ENCODE measurements at places on chromosomes 12 and 14.

DNA sequence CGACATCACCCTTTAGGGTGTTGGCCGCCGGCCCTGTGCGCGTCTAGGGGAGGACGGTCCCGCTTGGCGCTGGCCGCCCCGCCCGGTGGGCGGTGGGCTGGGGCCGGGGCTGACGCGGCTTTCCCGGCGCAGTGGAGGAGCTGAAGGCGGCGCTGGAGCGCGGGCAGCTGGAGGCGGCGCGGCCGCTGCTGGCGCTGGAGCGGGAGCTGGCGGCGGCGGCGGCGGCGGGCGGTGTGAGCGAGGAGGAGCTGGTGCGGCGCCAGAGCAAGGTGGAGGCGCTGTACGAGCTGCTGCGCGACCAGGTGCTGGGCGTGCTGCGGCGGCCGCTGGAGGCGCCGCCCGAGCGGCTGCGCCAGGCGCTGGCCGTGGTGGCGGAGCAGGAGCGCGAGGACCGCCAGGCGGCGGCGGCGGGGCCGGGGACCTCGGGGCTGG lies 3.6 kb downstream of the TNFAIP2 start:
- H3K27ac ChIP-seq: no peak overlapping the region
- H3K36me3 ChIP-seq: no peaks in the 10 kb centered on the region
- peak overlapping the region; percentile 46 for H3K4me3 ChIP-seq
- peaks cover 40% of the 10 kb centered on the region for H3K27me3 ChIP-seq
- peaks cover 24% of the 10 kb centered on the region for H3K4me1 ChIP-seq

DNA sequence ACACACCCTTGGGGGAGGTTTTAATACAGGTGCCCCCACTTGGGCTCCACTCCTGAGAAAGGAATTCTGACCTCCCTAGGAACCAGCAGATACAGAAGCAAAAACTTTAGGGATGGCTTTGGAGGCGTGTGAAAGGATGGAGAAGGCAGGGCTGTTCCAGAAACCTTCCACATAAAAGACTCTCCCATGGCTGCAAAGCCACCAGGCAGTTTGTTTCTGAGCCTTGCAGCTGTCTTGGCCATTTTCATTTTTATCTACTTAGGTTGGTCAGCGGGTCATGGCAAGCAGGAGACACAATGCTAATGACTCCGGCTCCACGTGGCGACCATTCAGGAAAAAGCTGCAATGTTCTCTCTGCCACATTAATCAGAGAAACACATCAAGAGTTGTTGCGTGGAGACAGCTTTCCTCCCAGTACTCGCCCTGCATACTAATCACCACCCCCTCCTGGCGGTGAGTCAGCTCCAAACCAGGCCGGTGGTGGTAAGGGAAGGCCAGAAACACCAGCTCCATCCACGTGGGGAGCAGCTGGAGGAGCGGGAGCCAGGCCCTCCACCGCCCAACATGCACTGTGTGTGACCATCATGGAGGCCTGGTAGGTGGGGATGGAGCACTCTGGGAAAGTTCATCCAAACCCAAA lies 30.9 kb upstream of the IRF2BPL start:
- no peak overlapping the region for H3K27ac ChIP-seq
- peak; percentile 61 for DNase-seq
- H3K4me1 ChIP-seq: peaks cover 22% of the 10 kb centered on the region
- H3K36me3 ChIP-seq: peaks cover 10% of the 10 kb centered on the region
- H3K4me3 ChIP-seq: no peak overlapping the region

DNA sequence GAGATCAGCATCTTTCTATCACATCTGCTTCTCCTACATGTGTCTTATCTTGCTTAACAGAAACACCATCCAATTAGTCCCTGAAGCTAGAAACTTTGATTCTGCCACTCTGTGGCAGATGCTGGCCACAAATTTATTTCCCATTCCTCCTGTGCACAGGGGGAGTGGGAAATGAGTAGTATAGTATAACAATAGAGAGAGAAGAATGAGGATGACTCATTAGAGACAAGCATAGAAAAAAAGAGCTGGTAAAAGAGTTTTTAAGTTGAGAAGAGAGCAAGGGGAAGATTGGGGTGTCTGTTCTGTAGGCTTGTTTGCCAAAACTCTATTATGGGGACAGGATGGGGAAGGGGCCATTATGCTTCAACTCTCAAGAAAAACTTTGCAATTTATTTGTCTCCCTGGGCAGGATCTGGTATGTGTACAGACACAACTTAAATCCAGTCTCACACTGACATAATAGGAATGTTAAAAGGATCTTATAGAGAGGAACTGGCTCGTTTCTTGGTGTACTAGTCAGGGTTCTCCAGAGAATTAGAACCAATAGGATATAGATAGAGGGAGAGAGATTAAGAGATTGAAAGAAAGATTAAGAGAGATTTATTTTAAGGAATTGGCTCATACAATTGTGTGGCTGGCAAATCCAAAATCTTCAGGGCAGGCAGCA lies 142.6 kb upstream of the CPSF6 start:
- H3K27ac ChIP-seq: no peak overlapping the region
- no peaks in the 10 kb centered on the region for H3K27me3 ChIP-seq
- H3K4me3 ChIP-seq: no peak overlapping the region
- H3K4me1 ChIP-seq: peaks cover 16% of the 10 kb centered on the region

- DNase-seq: no peak
- H3K36me3 ChIP-seq: no peaks in the 10 kb centered on the region
- peaks cover 35% of the 10 kb centered on the region for H3K4me1 ChIP-seq
- no peaks in the 10 kb centered on the region for H3K27me3 ChIP-seq
- H3K27ac ChIP-seq: no peak overlapping the region
Measured at GRCh38 chr14:103859416-103860202, 12.2 kb upstream of the PPP1R13B start.

GRCh38 chr12:123886931-123887582 lies 85.6 kb downstream of the CCDC92 start:
- no peak for DNase-seq
- no peak overlapping the region for H3K27ac ChIP-seq
- no peak overlapping the region for H3K4me3 ChIP-seq

DNA sequence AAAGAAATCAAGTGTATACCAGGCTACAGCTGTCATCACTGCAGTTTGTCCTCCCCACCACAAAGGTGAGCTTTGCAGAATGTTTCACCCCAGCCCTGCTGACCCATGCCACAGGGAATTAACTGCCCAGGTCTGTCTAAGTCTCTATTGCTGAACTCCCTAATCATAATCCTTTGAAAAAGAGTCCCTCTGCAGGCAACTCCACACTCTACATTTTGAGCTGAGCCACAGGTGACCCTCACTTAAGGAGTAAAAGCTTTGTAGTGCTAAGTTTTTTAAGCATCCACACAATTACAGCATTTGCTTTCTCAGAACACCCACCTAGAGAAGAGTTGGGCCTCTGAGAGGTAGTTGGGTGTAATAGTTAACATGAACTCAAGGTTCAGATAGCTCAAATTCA lies 90.0 kb downstream of the C12orf50 start:
- peaks cover 88% of the 10 kb centered on the region for H3K27me3 ChIP-seq
- H3K4me3 ChIP-seq: no peak overlapping the region
- 0 out of 2 replicates have a peak, but pooled peaks cover 3% of the 10 kb centered on the region for H3K4me1 ChIP-seq
- H3K27ac ChIP-seq: no peak overlapping the region
- peaks cover 8% of the 10 kb centered on the region for H3K36me3 ChIP-seq

DNA sequence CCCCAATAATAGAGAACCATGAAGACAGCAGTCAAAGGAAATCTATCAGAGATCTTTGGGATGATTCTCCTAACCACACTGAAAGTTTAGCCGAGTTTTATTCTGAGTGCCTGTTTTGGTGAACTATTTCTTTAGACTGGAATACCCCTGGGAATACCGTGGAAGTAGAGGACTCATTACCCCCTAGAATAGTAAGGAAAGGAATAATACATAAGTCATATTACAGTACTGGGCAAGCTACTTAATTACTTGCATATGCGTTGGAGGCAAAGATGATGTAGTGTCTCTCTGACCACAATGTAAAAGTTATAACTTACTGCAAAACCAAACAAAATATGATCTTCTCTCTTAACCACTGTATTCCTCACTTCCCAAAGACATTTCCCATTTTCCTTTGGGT lies 25.5 kb downstream of the ZC2HC1C start:
- H3K27me3 ChIP-seq: no peaks in the 10 kb centered on the region
- DNase-seq: no peak
- peaks cover 55% of the 10 kb centered on the region for H3K36me3 ChIP-seq
- no peak overlapping the region for H3K27ac ChIP-seq
- H3K4me3 ChIP-seq: no peak overlapping the region
- H3K4me1 ChIP-seq: peaks cover 6% of the 10 kb centered on the region

DNA sequence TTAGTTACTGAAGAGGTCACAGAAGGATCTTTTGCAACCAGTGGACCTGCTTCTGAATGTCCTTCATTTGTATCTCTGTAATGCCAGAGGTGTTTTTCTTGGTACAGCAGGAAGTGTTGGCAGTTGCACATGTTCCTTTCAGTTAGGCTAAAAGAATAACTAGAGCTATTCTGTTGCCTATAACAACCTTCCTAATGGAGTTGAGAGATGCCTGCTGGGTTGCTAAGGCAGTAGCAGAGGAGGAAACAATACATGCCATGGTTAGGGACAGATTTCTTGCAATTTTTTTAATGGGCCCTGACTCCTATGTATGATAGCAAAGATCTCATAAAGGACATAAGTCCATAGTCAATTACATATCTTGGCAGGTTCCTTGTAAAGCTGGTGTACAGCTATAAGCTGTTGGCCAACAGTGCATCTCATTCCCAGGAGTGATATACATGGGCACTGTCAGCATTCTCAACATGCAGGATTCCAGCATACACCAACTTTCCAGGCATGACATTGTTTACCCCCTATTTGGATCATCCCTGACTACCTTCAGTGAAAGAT lies 556.6 kb downstream of the CCER1 start:
- no peak overlapping the region for H3K27ac ChIP-seq
- H3K4me1 ChIP-seq: no peaks in the 10 kb centered on the region
- DNase-seq: no peak
- peaks cover 13% of the 10 kb centered on the region for H3K36me3 ChIP-seq
- H3K4me3 ChIP-seq: no peak overlapping the region

- no peak overlapping the region for H3K4me3 ChIP-seq
- DNase-seq: peak; percentile 47
- no peaks in the 10 kb centered on the region for H3K36me3 ChIP-seq
Measured at GRCh38 chr12:95918194-95918993, 24.0 kb downstream of the CCDC38 start.

DNA sequence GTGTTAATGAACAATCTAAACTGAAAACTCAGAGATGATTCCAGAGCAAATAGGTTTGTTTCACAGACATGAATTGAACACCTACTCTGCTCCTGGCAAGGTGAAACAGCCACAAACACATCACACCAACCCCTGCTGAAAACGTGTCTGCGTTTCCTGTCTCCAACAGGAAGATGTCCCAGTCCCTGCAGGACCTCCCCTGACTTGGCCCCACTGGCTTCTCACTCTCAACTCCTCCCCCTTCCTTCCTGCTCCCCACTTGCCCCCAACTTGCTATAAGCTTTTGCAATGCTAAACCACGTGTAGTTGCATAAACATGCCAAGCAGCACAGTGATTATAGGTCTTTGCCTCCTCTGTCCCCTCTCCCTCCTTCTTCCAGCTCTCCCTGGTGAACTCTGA lies 567.6 kb downstream of the BCL11B start:
- no peak overlapping the region for H3K27ac ChIP-seq
- H3K4me1 ChIP-seq: peaks cover 39% of the 10 kb centered on the region

- H3K4me3 ChIP-seq: no peak overlapping the region
- H3K27ac ChIP-seq: no peak overlapping the region
- DNase-seq: no peak
Measured at GRCh38 chr12:43309959-43310358, 242.0 kb downstream of the ADAMTS20 start.

DNA sequence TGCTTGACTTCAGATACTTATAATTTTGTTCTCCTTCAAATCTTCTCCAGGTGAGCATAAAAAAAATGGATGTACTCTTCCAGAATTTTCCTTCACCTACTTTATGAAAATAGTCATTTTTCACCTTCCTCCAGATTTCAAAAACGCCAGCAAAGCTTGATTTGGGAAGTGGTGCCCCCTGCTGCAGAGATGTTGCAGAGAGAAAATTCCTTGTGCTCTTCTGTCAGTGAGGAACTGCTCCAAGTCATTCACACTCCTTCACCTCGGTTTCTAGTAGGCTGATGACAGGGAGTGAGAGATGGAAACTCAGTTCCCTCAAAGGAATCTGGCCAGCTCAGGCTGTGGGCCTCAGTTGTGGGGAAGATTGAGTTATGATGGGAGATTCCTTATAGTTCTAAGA lies 24.2 kb upstream of the RNASE3 start:
- no peak overlapping the region for H3K27ac ChIP-seq
- peak; percentile 30 for DNase-seq
- no peaks in the 10 kb centered on the region for H3K4me1 ChIP-seq
- no peaks in the 10 kb centered on the region for H3K36me3 ChIP-seq
- H3K27me3 ChIP-seq: peaks cover 21% of the 10 kb centered on the region

GRCh38 chr12:5560265-5560664 lies 128.4 kb downstream of the NTF3 start:
- no peak for DNase-seq
- H3K27ac ChIP-seq: no peak overlapping the region

- H3K4me3 ChIP-seq: no peak overlapping the region
- H3K4me1 ChIP-seq: peaks cover 2% of the 10 kb centered on the region
- no peak overlapping the region for H3K27ac ChIP-seq
- DNase-seq: no peak
- no peaks in the 10 kb centered on the region for H3K27me3 ChIP-seq
Measured at GRCh38 chr12:68498736-68499135, 112.0 kb upstream of the RAP1B start.

- peaks cover 20% of the 10 kb centered on the region for H3K4me1 ChIP-seq
- no peaks in the 10 kb centered on the region for H3K27me3 ChIP-seq
- H3K4me3 ChIP-seq: peak within 1 kb of the TSS; percentile 99
- H3K36me3 ChIP-seq: peaks cover 10% of the 10 kb centered on the region
- peak within 1 kb of the TSS; percentile 100 for H3K27ac ChIP-seq
- DNase-seq: peak; percentile 83
Measured at GRCh38 chr12:389142-390096, at the start of gene KDM5A. Gene KDM5A (minus strand): TSS chr12:389320. CDS start chr12:389091, 229 bp downstream.

DNA sequence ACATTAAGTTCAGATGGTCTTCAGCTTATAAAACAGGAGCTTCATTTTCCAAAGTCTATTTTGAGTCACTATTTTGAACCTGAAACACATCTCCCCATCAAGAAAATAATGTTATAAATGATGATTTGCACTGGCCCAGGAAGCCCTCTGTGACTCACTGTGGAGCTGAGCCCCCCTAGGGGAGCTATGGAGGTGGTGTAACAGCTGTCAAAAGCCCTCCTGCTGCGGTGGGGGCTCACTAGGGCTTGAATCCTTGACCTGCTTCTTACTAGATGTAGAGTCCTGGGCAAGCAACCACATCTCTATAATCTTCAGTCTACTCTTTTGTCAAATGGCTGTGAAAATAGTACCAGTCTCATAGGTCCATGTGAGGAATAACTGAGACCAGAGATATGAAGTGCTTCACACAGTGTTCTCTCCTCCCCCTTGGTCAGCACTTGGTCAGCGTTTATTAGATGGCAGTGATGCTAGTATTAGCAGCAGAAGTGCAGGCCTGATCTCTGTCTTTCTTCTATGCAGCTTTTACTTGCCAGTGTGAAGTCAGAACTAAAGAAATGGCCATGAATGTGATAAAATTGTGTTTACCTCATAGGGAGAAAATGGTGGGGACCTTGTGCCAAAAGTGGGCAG lies 83.4 kb downstream of the RTN1 start:
- H3K4me3 ChIP-seq: no peak overlapping the region
- H3K4me1 ChIP-seq: peaks cover 6% of the 10 kb centered on the region
- no peaks in the 10 kb centered on the region for H3K27me3 ChIP-seq
- peak; percentile 12 for DNase-seq
